ENCODE measurements at places on chromosomes 4 and X.
A peak's percentile ranks its signal among the peaks of the same experiment; 100 is the strongest.

DNA sequence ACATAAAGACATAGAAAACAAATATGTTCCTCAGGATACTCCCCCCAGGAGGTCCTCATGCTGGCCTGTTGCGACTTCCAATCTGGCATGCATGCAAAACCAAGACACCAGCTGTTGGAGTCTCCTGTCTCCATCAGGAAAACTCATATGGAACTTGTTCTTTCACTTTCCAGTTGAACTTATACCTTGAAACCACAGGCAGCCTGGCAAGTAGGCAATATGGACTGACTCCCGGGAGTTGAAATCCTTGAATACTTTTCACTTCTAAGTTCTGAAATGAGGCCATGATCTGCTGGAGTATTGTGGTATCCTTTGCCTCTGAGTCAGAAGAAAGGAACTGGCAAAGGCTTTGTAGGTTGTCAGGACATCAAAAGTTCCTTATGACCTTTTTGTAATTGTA is 444.2 kb downstream of the IDS start:
- DNase-seq, result no peak

DNA sequence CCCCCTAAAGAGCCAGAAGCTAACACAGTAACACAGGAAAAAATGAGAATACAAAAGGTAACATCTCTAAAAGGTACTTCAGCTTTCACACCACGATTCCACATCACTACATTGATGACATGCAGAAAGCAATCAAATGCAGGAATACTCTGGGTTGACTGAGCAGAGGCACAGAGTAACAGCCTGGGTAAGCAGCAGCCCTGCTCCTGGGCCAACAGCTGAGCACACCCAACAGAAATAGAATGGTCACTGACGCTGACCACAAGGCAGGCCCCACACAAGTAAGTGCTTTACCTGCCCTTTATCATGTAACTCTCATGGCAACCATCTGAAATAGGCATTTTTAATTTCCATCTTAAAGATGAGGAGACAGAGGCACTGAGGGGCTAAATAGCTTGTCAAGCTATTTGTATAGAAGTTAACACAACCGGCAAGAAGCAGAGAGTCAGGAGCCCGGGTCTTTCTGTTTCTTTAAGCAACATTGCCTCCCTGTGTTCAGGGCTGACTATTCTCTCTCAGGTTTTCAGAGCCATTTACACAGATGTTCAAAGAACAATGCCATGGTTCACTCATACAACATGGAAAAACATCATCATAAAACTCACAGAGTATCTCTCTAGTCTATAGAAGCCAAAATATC is 168.9 kb downstream of the ZNF674 start:
- DNase-seq, result peak; percentile 48

- DNase-seq, result no peak
Measured at GRCh38 chr4:123381996-123382395, 14.6 kb upstream of the SPRY1 start.

DNA sequence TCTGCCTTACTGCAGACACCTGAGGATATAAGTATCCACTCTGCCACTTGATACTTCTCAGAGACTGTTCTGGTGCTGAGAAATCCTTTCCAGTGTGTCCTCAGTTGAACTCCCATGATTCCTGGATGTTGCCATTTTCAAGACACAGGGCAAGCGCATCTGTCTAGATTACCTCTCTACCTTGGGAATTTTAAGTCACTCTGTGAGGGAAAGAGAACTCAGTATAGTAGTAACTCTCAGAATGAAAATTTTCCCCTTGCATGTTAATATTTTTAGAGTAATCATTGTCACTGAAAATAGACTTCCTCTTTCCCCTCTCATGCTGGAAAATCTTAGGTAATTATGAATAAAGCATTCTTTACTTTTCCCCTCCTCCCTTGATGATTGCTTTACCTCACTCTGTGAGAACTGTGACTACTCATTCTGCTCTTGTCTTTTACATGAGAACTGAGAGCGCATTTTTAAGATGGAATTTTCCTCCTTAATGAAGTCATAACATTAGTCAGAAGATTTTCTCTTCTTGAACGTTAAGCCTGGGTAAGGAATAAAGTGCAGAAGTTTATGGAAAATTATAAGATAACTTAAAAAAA is 45.0 kb downstream of the TET2 start:
- DNase-seq, result peak; percentile 56

- no peak for DNase-seq
Measured at GRCh38 chr4:160386846-160387245, 1284.0 kb downstream of the RAPGEF2 start.

DNA sequence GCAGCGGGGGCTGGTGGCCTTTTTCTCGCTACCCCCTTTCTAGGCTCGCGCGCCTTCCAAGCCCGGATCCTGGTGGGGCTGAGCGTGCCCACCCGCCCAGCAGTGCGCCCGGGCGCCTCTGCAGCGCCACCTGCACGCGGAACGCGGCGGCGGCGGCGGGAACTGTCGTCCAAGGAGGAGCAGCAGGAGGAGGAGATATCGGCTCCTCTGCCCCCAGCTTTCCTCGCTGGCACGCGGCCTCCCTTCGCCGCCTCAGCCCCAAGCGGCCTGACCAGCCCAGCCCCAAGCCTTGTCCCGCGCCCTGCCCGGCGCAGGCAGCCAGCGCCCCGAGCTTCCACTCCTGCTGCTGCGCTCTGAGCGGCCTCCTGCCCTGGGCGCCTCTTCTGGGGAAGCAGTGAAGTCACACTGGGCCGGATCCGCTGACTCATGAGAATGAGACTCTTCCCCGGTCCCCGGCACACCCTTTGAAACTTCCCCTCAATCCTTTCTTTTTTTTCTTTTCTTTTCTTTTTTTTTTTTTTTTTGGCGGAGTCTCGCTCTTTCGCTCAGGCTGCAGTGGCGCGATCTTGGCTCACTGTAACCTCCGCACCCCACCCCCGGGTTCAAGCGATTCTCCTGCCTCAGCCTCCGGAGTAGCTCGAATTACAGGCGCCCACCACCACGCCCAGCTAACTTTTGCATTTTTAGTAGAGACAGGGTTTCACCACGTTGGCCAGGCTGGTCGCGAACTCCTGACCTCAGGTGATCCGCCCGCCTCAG is 10.6 kb upstream of the ELF4 start:
- DNase-seq, result peak; percentile 68

- no peak for DNase-seq
Measured at GRCh38 chr4:150325872-150326271, 247.6 kb downstream of the DCLK2 start.

Measured in activated CD4-positive, alpha-beta T cell treated with anti-CD3 and anti-CD28 coated beads, Interleukin-2, amount 50 U/mL, for 16 hours (primary cell).